Inflammatory macrophage (primary cell): ENCODE measurements at places on chromosomes 16 and 17.
A peak's percentile ranks its signal among the peaks of the same experiment; 100 is the strongest.

DNA sequence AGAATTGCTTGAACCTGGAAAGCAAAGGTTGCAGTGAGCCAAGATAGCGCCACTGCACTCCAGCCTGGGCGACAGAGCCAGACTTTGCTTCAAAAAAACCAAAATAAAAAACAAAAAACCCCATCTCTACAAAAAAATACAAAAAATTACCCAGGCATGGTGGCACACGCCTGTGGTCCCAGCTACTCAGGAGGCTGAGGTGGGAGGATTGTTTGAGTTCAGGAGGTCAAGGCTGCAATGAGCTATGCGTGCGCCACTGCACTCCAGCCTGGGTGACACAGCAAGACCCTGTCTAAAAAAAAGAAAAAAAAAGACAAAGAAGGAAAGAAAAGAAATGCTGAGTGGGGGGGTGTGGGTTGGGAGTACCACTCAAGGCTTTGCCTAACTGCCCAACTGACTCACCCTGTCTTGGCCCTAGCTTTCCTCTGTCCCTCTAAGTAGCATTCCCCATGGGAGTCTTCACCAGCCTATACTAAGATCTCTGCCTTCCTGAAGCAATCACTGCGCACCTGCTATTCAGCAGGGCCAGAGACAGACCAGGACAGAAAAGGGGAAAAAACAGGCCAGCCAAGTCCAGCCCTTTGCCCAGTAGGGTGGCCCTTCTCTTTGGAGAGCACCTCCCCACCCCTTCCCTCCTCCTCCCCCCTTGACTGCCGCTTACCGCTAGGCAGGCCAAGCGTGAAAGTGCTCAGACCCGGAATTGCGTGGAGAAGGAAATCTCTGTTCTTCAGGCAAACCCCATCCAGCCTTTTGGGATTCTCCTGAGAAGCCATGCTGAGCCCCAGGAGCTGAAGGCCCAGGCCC, 45.8 kb downstream of the RTN4RL1 start:
- no peak for DNase-seq

GRCh38 chr16:74617206-74617788, 10.4 kb upstream of the GLG1 start:
- no peak for DNase-seq

DNA sequence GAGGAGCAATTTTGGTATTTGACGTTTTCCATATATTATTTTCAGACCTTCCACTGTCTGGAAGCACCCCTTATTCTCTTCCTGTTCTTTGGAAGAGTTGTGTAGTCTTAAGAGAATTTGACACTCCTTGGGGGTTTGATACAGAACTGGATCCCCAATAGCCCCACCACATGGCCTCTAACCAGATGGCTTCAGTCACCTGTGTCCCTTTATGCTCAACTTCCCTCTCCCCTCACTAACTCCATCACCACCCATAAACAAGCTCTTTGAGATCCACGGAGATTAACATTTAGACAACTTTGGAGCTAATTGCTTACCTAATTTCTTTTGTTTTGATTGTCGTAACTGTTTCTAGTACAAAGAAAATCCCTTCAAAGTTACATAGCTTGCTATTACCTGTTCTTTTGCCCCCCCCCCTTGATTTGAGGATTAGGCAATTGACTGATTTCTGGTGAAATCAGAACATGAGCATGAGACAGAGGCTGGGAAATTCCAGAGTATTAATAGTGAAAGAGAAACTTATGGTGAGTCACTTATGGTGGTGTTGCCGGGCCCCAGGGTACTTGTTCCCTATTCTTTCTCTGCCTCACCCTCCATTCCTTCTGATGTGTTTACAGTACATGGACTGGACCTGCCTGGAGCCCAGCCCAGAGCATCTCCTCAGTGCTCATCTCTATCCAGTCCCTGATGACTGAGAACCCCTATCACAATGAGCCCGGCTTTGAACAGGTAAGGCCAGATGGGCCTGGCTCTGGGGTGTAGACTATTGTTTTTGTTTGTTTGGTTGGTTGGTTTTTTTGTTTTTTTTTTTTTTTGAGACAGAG, 7.5 kb downstream of the UBE2Z start:
- peak; percentile 79 for DNase-seq

- no peak for DNase-seq
Observed at GRCh38 chr16:4966736-4967453, 8.8 kb downstream of the SEC14L5 start.

- no peak for DNase-seq
Observed at GRCh38 chr16:29845656-29846055, 17.4 kb downstream of the CDIPT start.
